Hindlimb muscle (tissue), 1 donor: ENCODE measurements at places on chromosomes 5 and 9. TPM values are rescaled to one million over a fixed set of nuclear protein-coding genes. Genes with fewer than 3 reads are reported as not detected.

DNA sequence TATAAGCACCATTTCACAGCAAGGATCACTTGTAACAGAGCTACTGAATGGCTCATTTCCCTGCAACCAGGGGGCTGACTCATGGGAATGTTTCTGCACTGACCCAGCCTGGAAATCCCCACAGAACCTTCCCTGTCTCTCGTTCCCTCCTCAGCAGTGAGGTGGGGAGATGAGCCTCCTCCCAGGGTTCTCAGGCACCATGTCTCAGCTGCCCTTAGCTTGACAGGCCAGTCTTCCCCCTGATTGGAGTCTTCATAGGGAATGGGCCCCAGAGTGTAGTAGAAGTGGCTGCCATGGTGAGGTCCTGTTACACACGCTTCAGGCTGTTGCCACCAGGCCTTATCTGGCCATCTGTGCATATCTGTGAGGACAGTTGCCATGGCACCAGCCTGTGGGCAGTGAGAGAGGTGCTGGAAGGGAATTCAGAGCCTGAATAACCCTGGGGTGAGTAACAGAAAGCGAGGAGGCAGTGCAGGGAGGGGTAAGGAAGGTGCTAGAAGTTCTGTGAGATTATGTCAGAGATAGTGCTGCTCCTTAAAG lies 324.4 kb downstream of the ENC1 start:
- DNase-seq: no peak

The RPL37 gene
- 2,598 TPM for polyA plus RNA-seq

The WDR31 gene
- polyA plus RNA-seq: 2.3 TPM

DNA sequence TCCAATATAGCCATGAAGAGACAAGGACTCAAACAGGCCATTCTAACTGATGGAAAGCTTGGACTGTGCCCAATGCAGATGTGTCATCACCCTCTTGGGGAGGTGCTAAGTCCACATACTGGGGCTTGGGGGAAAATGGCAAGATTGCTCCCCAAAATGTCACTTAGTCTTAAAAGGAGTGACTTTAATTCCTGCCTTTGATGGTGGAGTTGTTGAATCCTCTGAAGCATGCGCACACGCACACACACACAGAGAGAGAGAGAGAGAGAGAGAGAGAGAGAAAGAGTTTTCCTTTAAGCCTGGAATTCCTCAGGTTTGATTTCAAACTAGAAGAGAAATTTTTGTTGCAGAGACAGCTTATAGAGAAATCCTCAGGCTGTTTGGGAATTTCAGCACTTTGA lies 161.9 kb upstream of the GAS1 start:
- DNase-seq: peak; percentile 60

The MEGF10 gene
- 43.1 TPM for polyA plus RNA-seq
